ENCODE measurements at places on chromosomes 5 and 9. TPM values are rescaled to one million over a fixed set of nuclear protein-coding genes. Genes with fewer than 3 reads are reported as not detected.

Gene TTC23L
- not detected for total RNA-seq

Gene MBLAC2
- 2.8 TPM for total RNA-seq

Gene FGF1
- 0.25 TPM for total RNA-seq

Gene MARCHF11
- not detected for total RNA-seq

Gene C1QTNF3
- 0.26 TPM for total RNA-seq

Gene DAB2IP
- 15.3 TPM for total RNA-seq

Gene SMC5
- 16.2 TPM for total RNA-seq

Gene NRG2
- 2.0 TPM for total RNA-seq

Gene PCDHB10
- total RNA-seq = not detected

Gene ASPN
- total RNA-seq = not detected

Gene TNFSF8
- total RNA-seq = not detected

Gene SPRY4
- total RNA-seq = 8.4 TPM

Gene YIPF5
- 69.8 TPM for total RNA-seq
